ENCODE measurements at places on chromosomes 6 and 20.

- no peak for DNase-seq
These were observed 4.3 kb downstream of the SDCBP2 start for GRCh38 chr20:1324598-1325172.

DNA sequence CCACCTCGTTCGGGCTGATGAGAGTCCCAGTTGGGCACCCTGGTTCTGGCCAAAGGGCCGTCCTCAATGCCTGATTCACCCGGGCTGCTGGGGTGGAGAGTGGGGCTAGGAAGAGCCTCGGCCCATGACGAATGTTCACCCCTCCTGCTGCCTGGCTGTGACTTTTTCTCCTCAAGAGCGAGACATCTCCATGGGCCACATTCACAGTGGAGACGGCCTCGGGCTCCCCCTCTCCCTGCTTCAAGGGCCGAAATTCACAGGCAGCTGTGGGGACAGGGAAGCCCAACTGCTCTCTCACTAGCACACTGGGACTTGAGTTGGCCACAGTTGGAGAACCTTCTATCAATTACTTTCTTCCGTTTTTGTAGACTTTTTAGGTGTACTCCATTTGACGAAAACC is 138.0 kb downstream of the SYNDIG1 start:
- no peak for DNase-seq

DNA sequence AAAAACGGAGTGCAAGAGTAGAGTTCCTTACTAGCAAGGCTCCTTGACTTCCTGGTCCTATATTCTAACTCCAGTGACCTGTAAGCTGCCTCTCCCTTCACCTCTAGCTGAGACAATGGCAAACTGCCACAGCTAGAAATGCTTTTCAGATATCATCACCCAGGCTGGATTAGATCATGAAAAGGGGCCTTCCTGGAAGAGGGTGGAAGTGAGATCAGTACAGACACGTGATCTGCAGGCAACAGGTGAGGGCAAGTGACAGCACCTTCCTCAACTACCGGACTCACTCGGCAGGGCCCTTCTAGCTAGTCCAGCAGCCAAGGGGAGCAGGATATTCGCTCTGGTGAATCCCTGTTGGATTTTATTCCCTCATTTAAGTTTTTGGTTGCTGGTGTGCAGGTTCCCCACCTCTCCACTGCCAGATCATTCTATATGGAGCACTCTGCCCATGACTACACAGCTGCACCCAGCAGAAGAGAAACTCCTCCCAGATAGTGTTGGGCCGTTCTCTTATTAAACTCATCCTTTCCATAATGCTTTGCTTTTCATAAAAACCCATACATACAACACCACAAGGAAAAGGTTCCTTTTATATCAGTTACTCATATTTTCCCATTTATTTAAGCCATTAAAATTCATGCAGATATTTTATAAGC is 26.4 kb upstream of the FAM83C start:
- no peak for DNase-seq

DNA sequence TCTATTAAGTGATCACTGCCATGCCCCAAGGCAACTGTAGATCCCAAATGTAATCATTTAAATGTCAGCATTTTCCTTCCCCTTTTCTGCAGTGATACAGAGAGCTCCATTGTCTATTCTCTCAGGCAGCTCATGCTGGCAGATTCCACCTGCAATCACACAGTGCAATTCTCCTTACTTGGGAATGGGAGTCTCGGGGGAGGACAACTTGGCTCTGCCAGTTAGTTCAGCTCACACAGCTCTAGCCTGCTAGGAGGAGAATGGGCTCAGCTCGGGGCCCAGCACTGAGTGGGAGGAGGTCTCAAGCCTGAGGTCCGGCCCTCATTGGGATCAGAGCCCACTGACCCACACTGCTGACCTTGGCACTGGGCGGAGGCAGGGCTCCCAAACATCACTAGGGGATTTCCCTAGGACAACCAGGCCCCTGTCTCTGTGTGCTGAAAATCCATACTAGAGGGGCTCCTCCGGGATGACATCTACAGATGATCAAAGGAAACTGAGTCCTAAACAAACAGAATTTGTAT is 109.2 kb upstream of the ASF1A start:
- DNase-seq, result no peak
